ENCODE measurements at places on chromosomes 2 and 18.

- no peak overlapping the region for H3K4me3 ChIP-seq
- no peaks in the 10 kb centered on the region for H3K27me3 ChIP-seq
- H3K36me3 ChIP-seq = no peaks in the 10 kb centered on the region
- H3K4me1 ChIP-seq = peaks cover 26% of the 10 kb centered on the region
Observed at GRCh38 chr2:108629417-108629816, 89.9 kb upstream of the RANBP2 start.

GRCh38 chr2:101987832-101988231, 3.9 kb upstream of the IL1R2 start:
- no peak overlapping the region for H3K4me3 ChIP-seq
- no peak overlapping the region for H3K27ac ChIP-seq
- peaks cover 8% of the 10 kb centered on the region for H3K27me3 ChIP-seq
- no peaks in the 10 kb centered on the region for H3K36me3 ChIP-seq

- H3K4me1 ChIP-seq = no peaks in the 10 kb centered on the region
- no peaks in the 10 kb centered on the region for H3K27me3 ChIP-seq
- DNase-seq = no peak
- H3K27ac ChIP-seq = no peak overlapping the region
- no peaks in the 10 kb centered on the region for H3K36me3 ChIP-seq
Observed at GRCh38 chr18:57789090-57789489, 14.0 kb downstream of the ATP8B1 start.

DNA sequence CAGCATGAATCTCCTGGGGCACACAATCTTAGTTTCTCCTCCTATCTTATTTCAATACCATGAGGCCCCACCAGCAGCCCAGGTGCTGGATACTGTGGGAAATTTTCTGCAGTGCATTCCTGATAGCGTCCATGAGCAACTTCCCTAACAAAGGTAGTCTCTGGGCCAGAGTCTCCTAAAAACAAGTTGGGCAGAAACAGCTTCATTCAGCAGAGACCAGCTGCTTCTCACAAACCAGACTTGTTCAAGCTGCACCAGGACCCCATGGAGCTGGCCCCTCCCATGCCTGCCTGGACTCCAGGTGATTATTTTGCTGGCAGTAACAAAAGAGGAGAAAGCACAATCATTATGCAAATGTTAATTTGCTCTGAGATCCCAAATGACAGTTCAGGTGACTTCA, 31.4 kb downstream of the MYO5B start:
- no peak overlapping the region for H3K27ac ChIP-seq
- H3K36me3 ChIP-seq = no peaks in the 10 kb centered on the region
- no peaks in the 10 kb centered on the region for H3K27me3 ChIP-seq
- no peaks in the 10 kb centered on the region for H3K4me1 ChIP-seq
- no peak for DNase-seq

DNA sequence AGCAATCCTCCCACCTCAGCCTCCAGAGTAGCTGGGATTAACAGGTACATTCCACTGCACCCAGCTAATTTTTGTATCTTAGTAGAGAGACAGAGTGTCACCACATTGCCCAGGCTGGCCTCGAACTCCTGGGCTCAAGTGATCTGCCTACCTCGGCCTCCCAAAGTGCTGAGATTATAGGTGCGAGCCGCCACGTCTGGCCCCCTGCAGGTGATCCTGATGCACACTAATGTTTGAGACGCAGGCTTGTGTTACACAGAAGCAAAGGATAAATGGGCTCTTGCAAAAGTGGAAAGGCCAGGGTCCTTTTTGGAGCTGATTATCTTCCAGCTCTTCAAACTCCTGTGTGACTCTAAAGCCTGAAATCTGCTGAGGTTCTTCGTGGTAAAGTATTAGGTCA, 84.2 kb downstream of the TGFA start:
- no peaks in the 10 kb centered on the region for H3K27me3 ChIP-seq
- H3K4me1 ChIP-seq = peaks cover 18% of the 10 kb centered on the region
- no peak overlapping the region for H3K4me3 ChIP-seq
- no peak overlapping the region for H3K27ac ChIP-seq

GRCh38 chr2:27714851-27715291, 51.2 kb downstream of the SLC4A1AP start:
- no peak overlapping the region for H3K4me3 ChIP-seq
- H3K36me3 ChIP-seq = no peaks in the 10 kb centered on the region
- H3K27me3 ChIP-seq = peaks cover 2% of the 10 kb centered on the region
- H3K4me1 ChIP-seq = peaks cover 19% of the 10 kb centered on the region

Data from CD8-positive, alpha-beta memory T cell (primary cell).